ENCODE measurements at places on chromosomes 1 and 21. TPM values are rescaled to one million over a fixed set of nuclear protein-coding genes. Genes with fewer than 3 reads are reported as not detected.

The NBPF4 gene
- polyA plus RNA-seq: not detected

The RGS18 gene
- not detected for polyA plus RNA-seq

DNA sequence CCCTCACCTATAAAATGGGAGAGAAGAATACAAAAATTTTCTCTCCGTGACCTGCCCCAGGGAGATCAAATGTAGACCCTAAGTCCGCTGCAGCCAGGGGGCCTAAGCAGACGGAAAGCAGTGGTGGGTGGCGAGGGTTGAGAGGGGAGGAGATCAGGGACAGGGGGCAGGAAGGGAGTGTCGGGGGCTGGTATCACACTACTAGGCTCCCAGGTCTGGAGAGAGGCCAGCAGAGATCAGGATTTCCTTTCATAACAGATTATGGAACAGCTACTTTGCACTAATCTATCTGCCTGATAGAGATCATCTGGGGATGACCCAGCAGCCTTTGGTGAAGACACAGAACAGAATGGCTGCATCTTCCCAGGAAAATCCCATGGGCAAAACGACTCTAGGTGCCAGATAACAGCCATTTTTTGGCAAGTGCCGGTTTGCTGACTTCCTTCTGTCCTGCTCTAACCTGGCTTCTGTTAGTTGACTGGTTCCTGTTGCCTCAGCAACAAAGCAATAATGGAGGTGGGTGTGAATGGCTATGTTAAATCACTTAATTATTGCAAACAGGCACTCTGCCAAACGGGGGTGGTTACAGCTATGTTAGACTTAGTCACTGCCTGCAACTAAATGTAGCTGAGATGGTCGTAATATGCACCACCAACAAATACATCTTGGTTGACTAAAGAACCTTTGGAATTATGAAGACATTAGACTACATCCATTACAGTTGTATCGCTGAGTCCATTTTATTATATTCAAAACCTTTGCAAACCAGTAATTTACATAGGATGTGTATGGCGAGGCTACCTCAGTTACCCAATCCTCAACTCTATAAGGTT lies 30.0 kb upstream of the EPS8L3 start:
- H3K4me3 ChIP-seq: peak overlapping the region; percentile 55
- peaks cover 31% of the 10 kb centered on the region for H3K4me1 ChIP-seq
- no peak for DNase-seq
- H3K27me3 ChIP-seq: no peaks in the 10 kb centered on the region
- H3K36me3 ChIP-seq: no peaks in the 10 kb centered on the region
- H3K27ac ChIP-seq: peak overlapping the region; percentile 63

- H3K36me3 ChIP-seq: no peaks in the 10 kb centered on the region
- DNase-seq: no peak
- H3K27ac ChIP-seq: no peak overlapping the region
- no peak overlapping the region for H3K4me3 ChIP-seq
Observed at GRCh38 chr1:104905322-104905721, 1155.6 kb downstream of the AMY1C start.

GRCh38 chr1:31657020-31657804 lies 12.5 kb upstream of the PEF1 start:
- no peaks in the 10 kb centered on the region for H3K4me1 ChIP-seq
- no peaks in the 10 kb centered on the region for H3K36me3 ChIP-seq
- no peaks in the 10 kb centered on the region for H3K27me3 ChIP-seq
